Suprapubic skin (tissue), 4 donors: ENCODE measurements at places on chromosomes 4 and X.

GRCh38 chr4:151772274-151772673 is 11.5 kb upstream of the GATB start:
- no peak for DNase-seq

GRCh38 chrX:5233830-5234229 is 994.8 kb downstream of the NLGN4X start:
- no peak for DNase-seq

- DNase-seq, result no peak
Measured at GRCh38 chrX:134431894-134432293, 28.1 kb upstream of the HPRT1 start.

DNA sequence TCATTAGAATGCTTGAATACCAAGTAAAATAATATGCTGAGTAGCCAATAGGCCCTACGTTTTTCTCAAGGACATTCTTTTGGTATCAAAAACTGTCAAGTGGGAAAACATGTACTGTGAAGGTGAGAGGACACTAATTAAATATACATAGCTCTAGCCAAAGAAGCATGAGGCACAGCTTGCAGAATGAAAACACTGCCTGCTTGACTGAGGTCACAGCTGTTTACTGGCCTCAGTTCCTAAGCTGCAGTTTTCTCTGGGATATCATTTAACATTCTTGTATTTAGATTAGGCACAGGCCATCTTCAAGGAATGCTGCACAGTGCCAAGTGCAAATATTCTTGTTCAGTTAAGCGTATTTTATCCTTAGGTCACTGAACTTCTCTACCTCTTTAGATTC is 78.6 kb downstream of the NAP1L3 start:
- no peak for DNase-seq

GRCh38 chr4:41718907-41719306 is 29.6 kb downstream of the PHOX2B start:
- DNase-seq, result no peak

DNA sequence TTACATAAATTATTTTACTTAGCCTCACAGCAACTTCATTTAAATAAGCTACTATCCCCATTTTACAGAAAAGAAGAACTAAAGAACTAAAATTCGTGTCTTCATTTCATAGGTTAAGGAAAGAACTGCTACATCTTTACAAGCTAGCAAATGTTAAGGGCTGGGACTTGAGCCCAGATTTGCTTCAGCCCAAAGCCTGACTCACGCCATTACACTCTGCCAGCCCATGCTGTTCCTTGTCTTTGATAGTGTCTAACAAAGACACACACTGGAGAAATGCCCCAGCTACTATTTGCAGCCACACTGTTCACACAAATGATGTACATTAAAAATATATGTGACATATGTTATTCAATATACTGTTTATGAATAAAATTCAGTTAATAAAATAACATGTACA is 29.0 kb upstream of the ERVMER34-1 start:
- no peak for DNase-seq

GRCh38 chrX:129783291-129783713 is 3.6 kb downstream of the SASH3 start:
- DNase-seq, result no peak

GRCh38 chr4:109760682-109761081 is 30.8 kb upstream of the PLA2G12A start:
- DNase-seq, result no peak

DNA sequence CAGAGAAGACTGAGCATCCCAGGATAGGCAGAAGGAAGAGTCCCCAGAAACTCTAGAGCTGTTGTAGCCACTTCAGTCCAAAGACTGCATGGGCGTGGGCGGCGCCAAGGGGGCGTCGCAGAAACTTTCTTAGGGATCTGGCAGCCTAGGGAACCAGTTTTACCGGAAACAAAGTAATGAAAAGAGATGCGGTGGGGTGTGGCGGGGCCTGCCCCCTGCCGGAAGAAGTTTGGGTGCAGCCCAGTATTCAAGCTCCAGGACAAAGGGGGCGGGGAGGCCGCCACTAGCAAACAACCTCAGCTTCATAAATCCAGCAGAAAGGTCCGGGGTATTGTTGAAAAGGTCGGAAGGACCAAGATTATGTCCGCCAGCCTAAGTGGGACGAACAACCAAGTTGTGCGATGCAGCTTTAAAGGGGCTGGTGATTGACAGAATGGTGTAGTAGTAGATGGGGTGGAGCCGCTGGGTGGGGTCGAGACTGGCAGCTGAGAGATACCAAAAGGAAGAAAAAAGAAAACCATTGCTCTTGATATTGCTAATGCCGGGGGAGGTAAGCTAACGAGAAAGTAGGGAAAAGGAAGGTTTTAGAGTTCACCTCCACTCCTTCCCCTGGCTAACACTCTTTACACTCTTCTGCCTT is 190.5 kb downstream of the RRAGB start:
- no peak for DNase-seq

GRCh38 chr4:75666299-75666698 is 6.9 kb downstream of the G3BP2 start:
- no peak for DNase-seq

- no peak for DNase-seq
Measured at GRCh38 chrX:821327-822107, 190.9 kb downstream of the SHOX start.

DNA sequence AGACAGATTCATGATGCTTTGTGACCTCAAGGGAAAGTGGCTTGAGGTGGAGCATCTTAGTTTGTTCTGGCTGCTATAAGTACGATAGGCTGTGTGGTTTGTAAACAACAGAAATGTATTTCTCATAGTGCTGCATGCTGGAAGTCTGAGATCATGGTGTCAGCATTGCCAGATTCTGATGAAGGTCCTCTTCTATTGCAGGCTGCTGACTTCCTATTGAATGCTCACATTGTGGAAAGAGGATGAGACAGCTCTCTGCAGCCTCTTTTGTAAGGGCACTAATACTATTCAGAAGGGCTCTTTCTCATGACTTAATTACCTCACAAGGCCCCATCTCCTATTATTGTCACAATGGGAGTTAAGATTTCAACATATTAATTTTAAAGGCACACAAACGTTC is 1674.0 kb upstream of the PCDH7 start:
- no peak for DNase-seq

GRCh38 chr4:164027805-164028204 is 533.3 kb downstream of the TMA16 start:
- DNase-seq, result no peak

- DNase-seq, result no peak
Measured at GRCh38 chr4:74615411-74615810, 170.5 kb downstream of the AREG start.

DNA sequence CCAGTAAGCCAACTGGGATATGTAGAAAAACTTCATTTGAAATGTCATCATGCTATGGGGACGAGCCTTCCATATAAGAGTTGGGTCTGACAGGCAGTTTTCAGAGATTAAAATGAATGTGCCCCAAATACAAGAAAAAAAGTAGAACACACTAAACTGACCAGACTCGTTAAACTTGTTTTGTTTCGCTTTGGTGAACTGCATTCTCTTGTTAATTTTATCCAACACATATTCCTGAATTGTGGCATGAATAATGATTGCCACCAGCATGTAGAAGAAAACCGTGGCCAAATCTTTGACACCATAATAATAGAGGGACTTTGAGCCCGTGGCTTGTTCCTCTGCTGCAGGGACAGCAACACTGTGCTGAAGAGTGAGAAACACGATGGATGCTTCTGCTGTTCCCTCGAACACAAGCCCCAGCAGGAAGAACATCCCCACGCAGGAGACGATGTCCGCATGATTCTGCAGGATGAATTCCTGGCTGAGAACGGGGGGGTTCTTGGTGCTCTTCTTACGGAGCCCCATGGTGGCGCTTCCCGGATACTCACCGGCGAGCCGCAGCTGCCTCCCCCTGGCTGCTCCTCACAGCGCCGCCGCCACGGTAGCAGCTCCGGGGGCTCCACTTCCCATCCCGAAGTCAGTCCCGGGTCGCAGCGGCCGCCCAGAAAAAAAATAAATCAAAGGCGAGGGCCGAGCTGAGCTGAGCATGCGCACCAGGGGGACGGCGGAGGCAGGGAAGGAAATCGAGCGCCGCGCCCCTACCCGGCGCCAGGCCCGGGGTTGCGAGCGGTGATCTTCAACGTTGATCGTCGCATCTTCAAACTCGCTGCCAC is at the start of gene TRAM1L1:
Gene TRAM1L1, minus strand, starts transcription at position 711 of the 836 bp plus-strand sequence. Its CDS starts 183 bp downstream, at position 528.
- peak; percentile 68 for DNase-seq

GRCh38 chr4:142567199-142567598 is 278.9 kb downstream of the INPP4B start:
- DNase-seq, result no peak

DNA sequence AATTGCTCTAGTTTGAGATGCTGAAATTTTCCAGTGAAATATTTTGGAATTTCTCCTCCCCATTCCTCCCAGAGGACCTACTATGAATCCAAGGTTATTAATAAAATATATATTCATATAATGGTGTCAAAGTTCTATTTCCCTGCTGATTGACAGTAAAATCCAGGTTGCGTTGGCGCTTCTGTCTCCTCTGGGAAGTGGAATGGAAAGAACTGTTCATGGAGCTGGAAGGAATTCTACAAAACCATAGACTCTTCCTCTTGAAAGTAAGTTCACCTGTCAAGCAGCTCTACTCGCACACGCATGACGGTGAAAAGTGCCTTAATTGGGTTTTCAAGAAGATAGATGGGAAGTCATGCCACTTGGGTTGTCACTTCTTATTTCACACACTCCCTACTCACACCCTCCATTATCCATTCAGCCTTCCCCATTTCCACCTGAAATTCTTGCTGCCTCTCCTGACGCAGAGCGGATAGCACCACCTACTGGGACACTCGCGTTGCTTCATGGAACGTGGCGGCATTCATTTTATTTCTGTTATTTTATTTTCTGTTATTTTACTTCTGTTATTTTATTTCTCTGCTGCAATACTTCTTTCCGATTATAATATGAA is 351.6 kb downstream of the NLGN4X start:
- DNase-seq, result no peak

DNA sequence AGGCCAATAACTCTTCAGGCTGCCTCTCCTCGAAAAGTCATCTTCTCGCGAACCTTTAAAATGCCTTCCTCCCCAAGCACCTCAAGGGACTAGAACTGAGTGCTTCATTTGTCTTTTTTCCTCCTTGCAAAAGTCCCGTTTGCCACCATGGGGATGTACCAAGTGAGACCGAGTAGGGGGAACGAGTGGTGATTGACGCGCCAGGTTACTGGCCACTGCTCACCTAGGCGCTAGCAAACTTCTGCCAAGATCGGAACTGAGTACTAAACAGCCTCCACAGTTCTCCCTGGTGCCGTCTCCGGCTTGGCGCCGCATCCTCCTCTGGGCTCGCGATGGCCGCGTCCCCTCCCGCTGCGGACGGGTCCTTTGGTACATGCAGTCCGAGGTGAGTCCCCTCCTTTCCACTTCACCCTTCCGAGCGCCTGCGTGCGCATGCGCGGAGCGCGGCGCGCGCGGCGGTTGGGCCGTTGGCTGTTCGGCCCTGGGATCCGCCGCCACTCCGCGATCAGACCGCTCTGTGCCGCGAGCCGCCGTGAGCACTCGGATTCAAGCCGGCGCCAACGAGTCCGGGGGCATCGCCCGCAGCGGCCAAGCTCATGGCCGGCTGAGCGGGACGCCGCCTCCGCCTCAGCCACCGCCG is at the start of gene CDK16:
Gene CDK16, plus strand, starts transcription at position 402 of the 640 bp plus-strand sequence. CDS start 4,877 bp downstream, outside the sequence.
- peak; percentile 89 for DNase-seq

DNA sequence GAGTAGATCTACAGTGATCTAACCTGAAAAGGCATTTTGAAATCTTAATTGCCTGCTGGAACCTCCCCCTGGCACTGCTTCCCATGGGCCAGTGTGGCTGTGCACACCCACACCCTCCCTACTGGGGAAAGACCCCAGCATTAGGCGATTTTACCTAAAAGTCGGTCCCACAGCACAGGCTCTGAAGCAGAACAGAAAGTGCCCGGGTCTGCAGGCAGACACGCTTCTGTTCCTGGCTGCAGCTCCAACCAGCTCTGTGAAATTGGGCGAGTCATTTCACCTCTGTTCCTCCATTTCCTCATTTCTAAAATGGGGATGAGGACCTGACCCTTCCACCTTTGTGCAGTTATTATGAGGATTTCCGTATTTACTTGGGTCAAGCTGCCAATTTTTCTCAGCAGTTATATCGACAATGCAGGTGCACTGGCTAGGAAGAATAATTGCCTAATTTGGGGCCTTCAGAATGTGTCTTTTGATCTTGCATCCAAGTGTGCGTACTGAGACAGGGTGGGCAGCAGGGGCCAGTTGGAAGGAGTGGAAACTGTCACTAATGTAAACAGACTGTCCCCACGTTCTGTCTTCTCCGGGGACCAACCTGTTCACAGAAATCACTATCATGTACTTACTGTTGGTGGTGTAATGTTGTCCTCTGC is 7.1 kb downstream of the KLF3 start:
- no peak for DNase-seq

DNA sequence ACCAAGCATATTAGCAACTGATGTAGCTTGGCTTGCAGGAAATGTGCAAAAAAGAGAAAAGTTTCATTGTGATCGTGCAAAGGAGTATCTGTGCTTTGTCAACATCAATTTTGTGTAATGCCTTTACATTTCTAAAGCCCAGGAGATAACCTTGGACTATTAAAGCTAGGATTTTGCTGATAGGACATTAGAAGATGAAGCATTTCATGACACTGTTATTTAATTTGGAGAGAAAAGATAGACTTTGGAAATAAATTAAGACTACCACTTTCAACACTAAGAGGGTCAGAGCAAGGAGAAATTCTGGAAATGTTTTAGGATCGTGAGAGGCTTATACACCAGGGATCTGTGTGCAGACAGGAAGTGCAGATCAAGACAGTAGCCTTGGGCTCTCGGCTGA is 120.6 kb upstream of the MID1 start:
- no peak for DNase-seq

GRCh38 chr4:47349326-47349725 is 114.2 kb downstream of the COMMD8 start:
- DNase-seq, result no peak

- DNase-seq, result no peak
Measured at GRCh38 chrX:105646592-105647372, 175.6 kb upstream of the NRK start.
